GM23338 (cell line): ENCODE measurements at places on chromosomes 12 and 14. TPM values are rescaled to one million over a fixed set of nuclear protein-coding genes. Genes with fewer than 3 reads are reported as not detected.

GRCh38 chr14:83594874-83595273 lies 1935.1 kb upstream of the FLRT2 start:
- H3K36me3 ChIP-seq = no peaks in the 10 kb centered on the region
- no peaks in the 10 kb centered on the region for H3K27me3 ChIP-seq
- no peak overlapping the region for H3K27ac ChIP-seq
- DNase-seq = peak; percentile 10
- no peak overlapping the region for H3K4me3 ChIP-seq

DNA sequence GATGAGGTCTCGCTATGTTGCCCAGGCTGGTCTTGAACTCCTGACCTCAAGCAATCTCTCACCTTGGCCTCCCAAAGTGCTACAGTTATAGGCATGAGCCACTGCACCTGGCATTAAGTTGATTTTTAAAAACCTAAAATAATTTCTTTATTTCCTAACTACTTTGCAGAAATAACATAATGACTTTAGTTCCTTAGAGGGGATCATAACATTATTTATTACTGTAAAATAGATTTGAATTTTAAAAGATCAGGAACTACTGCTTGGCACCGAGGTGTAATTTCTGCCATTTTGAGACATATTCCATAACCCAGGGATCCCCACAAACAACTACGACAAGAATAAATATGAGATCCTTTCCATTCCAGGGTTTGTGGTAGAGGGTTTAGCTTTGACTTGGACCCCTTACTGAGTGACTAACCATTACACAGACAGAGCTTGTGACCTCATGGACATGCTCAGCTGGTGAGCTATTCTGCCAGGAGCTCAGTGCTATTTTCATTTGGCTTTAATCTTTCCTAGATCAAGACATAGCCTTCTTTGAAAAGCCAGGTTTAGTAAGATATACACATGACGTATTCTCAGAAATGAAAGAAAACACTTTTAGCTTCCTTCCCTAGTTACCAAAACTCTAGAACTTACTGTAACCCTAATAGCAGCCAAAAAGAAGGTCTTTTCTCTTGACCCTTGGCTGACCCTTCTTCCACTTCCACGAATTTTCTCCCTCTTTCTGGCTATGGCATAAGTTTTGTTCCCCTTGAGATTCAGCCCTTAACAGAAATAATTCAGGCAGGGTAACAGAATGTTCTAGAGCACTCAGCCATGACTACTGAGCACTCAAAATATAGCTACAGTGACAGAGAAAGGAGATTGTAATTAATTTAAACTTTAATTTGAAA lies 75.1 kb upstream of the NUDT4 start:
- no peak overlapping the region for H3K27ac ChIP-seq
- H3K27me3 ChIP-seq = no peaks in the 10 kb centered on the region
- no peaks in the 10 kb centered on the region for H3K36me3 ChIP-seq
- no peak overlapping the region for H3K4me3 ChIP-seq
- no peaks in the 10 kb centered on the region for H3K4me1 ChIP-seq

The P2RX4 gene
- 18.9 and 19.5 TPM in 2 replicates for total RNA-seq

GRCh38 chr12:91897025-91897515 lies 248.6 kb downstream of the BTG1 start:
- H3K36me3 ChIP-seq = no peaks in the 10 kb centered on the region
- no peaks in the 10 kb centered on the region for H3K27me3 ChIP-seq
- no peaks in the 10 kb centered on the region for H3K4me1 ChIP-seq
- H3K4me3 ChIP-seq = no peak overlapping the region

The NTS gene
- total RNA-seq = 16.2 and 17.1 TPM in 2 replicates

The SYCP3 gene
- 0.07 TPM in 1 of 2 replicates, not detected in the other for total RNA-seq

DNA sequence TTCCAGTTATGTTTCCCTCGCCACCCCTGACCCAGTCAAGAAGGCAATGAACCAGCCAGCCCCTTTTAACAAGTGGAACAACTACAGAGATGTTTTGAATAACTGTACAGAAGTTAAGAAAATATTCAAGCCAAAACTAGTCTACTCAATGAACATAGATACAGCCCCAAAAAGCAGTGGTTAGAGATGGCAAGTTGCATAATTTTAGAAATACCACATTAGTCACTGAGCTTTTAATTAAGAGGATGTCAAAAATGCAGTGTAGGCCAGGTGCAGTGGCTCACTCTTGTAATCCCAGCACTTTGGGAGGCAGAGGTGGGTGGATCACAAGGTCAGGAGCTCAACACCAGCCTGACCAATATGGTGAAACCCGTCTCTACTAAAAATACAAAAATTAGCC lies 27.2 kb downstream of the PROX2 start:
- no peaks in the 10 kb centered on the region for H3K4me1 ChIP-seq
- H3K27me3 ChIP-seq = no peaks in the 10 kb centered on the region
- no peak overlapping the region for H3K4me3 ChIP-seq
- DNase-seq = no peak
- no peak overlapping the region for H3K27ac ChIP-seq
- H3K36me3 ChIP-seq = no peaks in the 10 kb centered on the region

The GUCY2C gene
- 1.9 and 3.1 TPM in 2 replicates for total RNA-seq
